ENCODE measurements at places on chromosomes 2 and 18.

DNA sequence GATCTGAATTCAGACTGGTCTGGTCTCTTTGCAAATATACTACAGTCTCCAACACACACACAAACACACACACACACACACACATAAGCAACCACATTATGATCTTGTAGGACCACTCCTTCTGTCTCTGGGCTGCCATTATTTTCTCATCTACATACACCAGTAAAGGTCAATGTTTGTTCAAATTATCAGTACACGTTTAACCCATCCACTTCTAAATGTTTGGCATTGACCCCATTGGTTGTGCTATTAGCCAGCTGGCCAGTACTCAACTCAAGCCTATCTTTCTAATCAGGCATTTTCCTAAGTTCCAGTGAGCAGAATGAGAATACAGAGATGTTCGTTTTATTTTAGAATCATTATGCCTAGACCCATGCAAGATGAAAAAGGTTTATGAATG, 186.4 kb downstream of the CNTNAP5 start:
- no peak for DNase-seq

- no peak for DNase-seq
These were observed 67.2 kb downstream of the ADI1 start for GRCh38 chr2:3451926-3452671.

GRCh38 chr2:225466891-225467604, 67.5 kb downstream of the NYAP2 start:
- no peak for DNase-seq

DNA sequence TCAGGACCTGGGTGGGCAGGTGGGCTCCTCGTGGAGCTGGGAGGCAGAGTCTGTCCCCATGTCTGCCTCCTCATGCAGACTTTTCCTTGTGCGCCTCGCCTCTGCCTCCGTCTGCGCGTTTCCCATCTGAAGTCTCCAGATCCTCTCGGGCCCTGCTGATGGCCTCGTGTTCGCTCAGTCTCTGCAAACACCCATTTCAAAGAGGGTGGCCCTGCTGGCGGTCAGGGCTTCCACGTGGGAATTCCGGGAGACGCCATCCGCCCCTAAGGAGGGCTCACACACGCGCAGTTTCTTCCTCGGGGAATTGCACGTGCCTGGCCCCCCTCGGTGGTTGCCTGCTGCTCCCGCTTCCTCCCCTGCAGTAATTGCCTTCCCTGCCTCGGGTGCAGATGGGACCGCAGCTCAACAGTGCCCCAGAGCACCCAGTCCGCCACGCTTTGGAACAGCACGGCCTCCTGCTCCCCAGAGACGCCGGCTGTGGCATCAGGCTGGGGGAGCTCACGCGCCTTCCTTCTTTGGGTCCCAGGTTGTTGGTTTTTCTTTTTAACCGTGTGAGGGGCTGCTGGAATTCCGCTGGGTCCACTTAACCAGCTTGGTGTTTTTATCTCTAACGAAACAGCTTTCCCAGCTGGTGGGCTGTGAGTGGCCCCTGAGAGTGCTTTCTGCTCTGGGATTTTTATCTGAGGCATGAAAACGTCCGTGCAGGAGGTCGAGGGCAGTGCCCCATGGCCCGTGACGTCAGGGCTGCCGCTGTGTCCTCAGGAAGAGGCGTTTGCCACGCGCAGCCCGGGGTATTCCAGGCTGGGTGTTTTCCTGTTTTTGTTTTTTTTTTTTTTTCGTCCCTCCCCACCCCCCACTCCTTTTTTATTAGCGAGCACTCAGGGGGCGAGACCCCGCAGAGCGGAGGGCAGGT, 16.1 kb downstream of the NFATC1 start:
- no peak for DNase-seq

DNA sequence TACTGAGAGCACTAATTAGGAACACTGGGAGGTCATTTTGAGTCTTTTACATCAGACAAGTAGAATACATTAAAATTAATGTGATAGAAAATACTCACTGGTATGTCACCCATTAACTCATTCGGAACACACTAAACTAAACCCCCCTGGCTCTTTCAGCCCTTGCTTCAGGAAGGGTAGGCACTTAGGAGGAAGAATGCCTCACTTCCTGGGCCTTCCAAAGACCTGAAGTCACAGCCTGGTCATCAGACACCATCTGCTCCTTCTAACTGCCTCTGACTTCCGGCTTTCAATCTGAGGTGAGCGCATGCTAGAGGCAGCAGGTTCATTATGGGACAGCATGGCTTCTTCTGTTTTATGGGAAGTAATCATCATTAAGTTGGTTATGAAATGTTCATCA, 451.4 kb downstream of the PID1 start:
- no peak for DNase-seq

GRCh38 chr2:20143263-20143662, 81.7 kb downstream of the SDC1 start:
- DNase-seq, result no peak

DNA sequence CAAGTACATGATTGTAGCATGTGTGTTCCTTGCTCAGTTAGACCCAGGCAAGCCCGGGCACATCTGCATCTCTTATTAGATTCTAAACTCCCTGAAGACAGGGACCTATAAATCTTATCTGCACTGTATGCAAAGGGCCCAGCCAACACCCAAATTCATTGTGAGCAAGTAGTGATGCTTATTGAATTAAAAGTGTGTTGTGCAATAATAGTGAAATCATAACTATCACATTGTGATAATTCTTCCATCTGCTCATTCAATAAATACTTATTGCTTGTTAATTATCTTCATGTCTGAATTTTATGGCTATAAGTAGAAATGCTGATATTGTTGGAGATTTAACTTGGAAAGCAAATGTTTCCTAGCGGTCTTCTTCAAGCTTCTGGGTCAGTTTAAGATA, 387.5 kb downstream of the SLC4A3 start:
- no peak for DNase-seq

DNA sequence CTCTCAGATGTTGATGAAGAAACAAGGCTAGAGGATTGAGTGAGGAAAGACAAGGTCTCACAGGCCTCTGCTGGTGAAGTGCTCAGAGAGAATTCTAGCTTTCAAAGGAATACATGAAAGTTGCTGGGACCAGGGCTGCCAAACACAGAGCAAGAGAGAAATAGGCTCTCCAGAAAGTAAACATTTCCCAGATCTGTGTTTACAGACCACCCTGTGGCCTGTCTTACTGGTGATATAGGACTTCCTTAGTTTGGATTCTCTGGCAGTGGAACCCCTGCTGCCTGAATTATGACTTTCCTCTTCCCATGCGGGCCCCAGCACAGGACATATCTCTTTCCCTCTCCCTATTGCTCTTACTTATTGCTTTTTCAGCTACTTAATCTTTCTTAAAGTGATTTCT, 64.5 kb downstream of the TACR1 start:
- no peak for DNase-seq

GRCh38 chr18:76275727-76276313, 219.2 kb downstream of the ZNF516 start:
- DNase-seq, result no peak

- no peak for DNase-seq
These were observed 144.7 kb upstream of the ITGA4 start for GRCh38 chr2:181312515-181312927.

DNA sequence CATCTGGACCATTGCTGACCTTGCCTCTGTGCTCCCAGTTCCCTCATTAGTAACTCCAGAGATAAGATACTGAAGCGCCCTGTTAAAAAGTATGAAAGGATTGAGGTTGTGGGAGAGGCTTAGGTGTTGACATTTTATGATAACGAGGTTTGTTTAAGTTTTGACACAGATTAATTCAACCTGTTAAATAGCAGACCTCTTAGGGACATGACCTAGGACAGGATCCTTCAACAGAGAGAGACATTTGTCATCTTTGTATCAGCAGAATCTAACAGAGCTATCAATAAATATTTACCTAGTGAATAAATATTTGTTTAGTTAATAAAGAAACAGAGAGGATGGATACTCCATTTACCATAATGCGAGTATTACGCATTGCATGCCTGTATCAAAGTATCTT, 99.5 kb downstream of the DCC start:
- no peak for DNase-seq

GRCh38 chr2:31226266-31226665, 7.7 kb upstream of the EHD3 start:
- DNase-seq, result no peak

DNA sequence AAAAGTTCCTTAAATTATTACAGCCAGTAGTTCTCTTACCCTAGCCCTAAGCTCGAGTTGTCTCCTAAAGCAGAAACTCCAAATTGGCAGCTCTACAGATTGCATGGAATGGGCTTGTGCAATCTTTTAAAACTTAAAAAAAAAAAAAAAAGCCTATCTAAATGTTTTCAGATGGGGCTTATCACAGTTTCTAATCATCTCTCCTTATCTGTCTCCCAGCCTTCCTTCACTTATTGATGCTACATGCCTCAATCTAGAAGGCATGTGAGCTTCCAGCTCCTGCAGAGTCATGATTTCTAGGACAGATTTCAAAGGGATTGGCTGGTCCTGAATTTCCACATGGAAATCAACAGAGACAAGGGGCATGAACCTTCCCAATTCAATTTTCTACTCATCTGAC, 33.1 kb upstream of the PELI1 start:
- DNase-seq, result no peak

DNA sequence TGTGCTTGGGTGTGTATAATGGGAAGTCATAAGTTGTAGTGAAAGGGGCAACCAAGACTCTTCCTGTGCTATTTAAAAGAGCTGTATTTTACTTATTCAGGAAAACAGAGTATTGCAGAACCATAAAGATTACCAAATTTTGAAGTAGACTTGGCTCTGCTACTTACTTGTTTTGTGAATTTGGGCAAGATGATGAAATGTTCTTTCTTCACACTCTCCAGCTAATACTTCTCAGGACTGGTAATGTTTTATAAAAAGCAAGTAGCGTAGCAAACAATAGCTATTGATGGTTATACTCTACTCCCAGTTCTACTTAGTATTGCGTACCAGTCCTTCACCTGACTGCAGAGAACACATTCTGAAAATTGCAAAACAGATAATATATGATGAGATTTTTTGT, 374.1 kb downstream of the ARHGAP15 start:
- no peak for DNase-seq

GRCh38 chr2:123746006-123746405, 279.1 kb upstream of the CNTNAP5 start:
- DNase-seq, result no peak

GRCh38 chr18:25284861-25285550, 67.0 kb downstream of the ZNF521 start:
- no peak for DNase-seq

- no peak for DNase-seq
These were observed 433.8 kb upstream of the ID2 start for GRCh38 chr2:8247905-8248622.

DNA sequence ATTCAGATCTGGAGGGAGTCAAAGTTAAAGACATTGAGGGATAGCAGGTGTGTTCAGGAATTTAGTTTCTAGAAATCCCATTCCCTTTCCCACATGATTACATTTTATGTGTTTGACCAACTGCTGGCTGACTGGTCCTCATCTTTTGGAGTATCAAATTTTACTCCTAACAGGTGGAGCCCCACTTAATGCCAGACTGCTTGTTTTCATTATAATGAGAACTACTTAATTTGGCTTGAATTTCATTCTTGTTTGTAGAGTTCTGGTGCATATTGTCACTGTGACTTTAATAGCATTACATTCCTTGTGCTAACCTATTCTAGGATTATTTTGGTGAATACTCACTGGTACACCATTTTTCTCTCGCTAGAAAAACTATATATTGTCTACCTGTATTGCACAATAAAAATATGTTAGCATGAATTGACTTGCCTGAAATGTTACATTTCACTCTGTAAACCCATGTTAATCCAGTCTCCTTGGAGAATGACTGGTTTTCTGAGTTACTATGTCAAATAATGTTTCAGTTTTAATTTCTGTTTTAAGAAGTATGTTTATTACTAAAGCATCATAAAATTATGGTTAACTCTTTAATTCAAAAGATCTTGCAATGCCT, 98.2 kb downstream of the TANC1 start:
- no peak for DNase-seq

DNA sequence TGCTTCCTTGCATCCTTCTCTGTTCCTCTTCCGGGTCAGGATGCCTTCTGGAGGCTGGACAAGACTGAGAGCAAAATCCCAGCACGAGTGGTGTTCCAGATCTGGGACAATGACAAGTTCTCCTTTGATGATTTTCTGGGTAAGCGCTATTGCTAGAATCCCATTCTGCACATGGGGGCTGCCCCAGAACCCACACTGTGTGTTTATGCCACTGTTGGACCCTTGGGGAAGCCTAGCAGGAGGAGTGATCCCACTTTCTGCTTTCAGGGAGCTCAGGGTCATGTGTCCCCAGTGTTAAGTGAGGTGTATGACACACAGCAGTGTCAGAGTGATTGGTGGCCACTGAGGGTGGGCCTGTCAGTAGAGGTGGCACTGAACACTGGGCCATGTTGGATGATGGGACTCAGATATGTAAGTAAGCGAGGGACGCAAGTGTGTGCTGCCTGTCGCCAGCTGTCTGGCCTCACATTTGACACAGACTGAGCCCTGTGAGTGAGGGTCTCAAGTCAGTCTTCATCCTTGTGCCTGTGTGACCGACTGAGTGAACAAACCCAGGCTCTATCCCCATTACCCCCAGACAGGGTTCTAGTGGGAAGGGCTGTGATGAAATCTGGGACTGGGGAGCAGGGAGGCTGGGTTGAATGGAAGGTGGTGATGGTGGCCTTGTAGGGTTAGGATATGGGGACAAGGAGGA, 220.9 kb downstream of the DYSF start:
- DNase-seq, result no peak

- DNase-seq, result no peak
These were observed at the start of gene WIPF1 for GRCh38 chr2:174597345-174598047. Gene WIPF1, minus strand, starts transcription at chr2:174597804. Its CDS starts 12,231 bp downstream, at chr2:174585573.

DNA sequence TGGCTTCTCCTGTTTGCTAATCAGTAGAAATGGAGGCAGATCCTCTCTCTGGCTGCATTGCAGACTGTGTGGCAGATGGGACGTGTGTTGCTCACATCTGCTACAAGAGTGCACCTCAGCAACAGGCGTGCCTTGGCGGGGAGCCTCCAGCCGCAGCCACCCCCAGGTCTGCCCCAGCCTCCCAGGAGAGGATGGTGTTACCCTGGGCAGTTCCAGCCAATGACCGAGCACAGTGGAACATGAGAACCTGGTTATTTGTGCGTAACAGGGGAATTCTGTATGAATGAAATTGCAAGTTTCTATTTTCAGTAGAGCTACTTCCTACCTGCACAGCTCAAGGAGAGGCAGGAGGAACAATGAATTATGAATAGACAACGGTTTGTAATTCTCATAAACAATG, 130.6 kb upstream of the CBLN2 start:
- DNase-seq, result no peak

- DNase-seq, result no peak
These were observed 929.8 kb upstream of the CNTNAP5 start for GRCh38 chr2:123095219-123095835.

DNA sequence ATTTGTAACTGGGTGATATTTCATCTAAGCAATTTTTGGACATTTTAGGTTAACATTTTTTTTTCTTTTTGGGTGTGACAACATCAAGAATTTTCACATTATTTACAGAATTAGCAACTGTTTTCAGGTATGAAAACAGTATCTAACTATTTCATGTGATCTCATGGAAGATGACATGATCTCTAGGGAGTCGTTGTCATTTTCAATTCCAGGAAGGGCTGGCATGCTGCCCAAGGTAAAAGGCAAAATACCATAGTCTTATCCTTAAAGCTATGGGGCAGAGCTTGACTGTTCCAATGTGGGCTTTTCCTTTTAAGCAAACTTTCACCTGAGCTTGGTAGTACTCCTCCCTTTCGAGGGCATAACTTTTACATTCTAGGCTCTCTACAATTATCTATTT, 443.7 kb downstream of the DSEL start:
- no peak for DNase-seq
